ENCODE measurements at places on chromosomes 1 and 21. TPM values are rescaled to one million over a fixed set of nuclear protein-coding genes. Genes with fewer than 3 reads are reported as not detected.

The LRRC71 gene
- 0.35 TPM for total RNA-seq

DNA sequence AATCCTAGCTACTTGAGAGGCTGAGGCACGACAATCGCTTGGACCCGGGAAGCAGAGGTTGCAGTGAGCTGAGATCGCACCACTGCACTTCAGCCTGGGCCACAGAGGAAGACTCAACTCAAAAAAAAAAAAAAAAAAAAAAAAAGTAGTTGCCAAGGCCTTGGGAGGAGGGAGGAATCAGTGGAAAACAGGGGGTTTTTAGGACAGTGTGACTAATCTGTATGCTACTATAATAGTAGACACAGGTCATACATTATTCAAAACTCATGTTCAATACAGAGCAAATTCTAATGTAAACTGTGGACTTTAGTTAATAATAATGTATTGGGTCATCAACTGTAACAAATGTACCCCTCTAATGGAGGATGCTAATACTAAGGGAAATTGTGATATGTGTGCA, 51.7 kb upstream of the CTPS1 start:
- H3K4me1 ChIP-seq, result peaks cover 15% of the 10 kb centered on the region
- no peaks in the 10 kb centered on the region for H3K36me3 ChIP-seq
- H3K27me3 ChIP-seq, result no peaks in the 10 kb centered on the region
- no peak overlapping the region for H3K4me3 ChIP-seq

DNA sequence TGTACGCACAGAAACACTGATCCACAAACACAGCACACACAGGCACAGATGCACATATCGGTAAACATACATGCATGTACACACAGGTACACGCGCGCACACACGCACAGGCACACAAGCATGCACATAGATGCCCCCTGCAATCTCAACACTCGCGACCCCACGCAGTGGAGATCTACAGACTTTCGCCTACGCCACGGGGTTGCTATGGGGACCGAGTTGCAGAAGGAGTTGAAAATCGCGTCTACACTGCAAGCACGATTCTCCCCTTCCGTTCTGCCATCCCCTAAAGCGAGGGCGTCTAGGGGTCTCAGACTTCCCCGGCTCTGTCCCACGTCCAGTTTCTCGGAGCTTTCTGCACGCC, 826 bp downstream of the TRIM17 start:
- DNase-seq, result no peak
- peaks cover 9% of the 10 kb centered on the region for H3K4me1 ChIP-seq
- H3K27ac ChIP-seq, result no peak overlapping the region

The TMEM59 gene
- 409 TPM for total RNA-seq

- H3K4me3 ChIP-seq, result no peak overlapping the region
- DNase-seq, result no peak
- no peaks in the 10 kb centered on the region for H3K4me1 ChIP-seq
- no peaks in the 10 kb centered on the region for H3K27me3 ChIP-seq
- H3K27ac ChIP-seq, result no peak overlapping the region
These were observed 37.2 kb downstream of the WNT4 start for GRCh38 chr1:22105611-22106207.

DNA sequence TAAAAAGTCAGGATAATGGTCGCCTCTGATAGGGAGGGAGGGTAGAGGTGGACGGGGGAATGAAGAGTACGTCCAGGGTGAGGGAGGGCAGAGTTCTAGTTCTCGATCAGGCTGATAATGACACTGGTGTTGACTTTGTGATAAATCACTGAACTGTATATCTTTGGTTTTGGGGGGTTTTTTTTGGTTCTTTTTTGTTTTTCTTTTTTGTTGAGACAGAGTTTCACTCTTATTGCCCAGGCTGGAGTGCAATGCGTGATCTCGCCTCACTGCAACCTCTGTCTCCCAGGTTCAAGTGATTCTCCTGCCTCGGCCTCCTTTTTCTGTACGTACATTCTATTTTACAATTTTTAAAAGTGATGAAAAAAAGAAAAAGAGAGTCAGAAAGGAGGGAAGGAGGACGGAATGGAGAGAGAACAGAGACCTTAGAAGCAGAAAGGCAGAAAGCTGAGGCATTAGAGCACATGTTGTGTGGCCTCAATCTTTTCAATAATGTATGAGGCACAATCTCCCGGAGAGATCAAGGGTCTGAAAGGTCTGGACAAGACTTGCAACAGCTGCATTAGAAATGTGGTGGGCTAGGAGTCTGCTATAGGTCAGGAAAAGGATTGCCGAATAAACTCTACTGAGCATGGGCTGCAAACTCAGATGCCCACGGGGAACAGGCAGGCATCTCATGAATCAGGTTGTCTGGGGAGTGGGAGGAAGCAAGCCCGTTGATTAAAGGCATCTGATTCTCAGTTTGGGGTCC, 174.8 kb downstream of the TOMM20 start:
- peaks cover 43% of the 10 kb centered on the region for H3K4me1 ChIP-seq
- no peaks in the 10 kb centered on the region for H3K27me3 ChIP-seq
- no peak overlapping the region for H3K4me3 ChIP-seq

- H3K27me3 ChIP-seq, result no peaks in the 10 kb centered on the region
- no peak overlapping the region for H3K4me3 ChIP-seq
- peaks cover 10% of the 10 kb centered on the region for H3K36me3 ChIP-seq
- H3K27ac ChIP-seq, result no peak overlapping the region
These were observed 500.5 kb downstream of the BRINP3 start for GRCh38 chr1:189977184-189977583.

GRCh38 chr1:11132563-11133293, 33.1 kb upstream of the EXOSC10 start:
- peaks cover 40% of the 10 kb centered on the region for H3K36me3 ChIP-seq
- DNase-seq, result no peak
- H3K27me3 ChIP-seq, result no peaks in the 10 kb centered on the region

DNA sequence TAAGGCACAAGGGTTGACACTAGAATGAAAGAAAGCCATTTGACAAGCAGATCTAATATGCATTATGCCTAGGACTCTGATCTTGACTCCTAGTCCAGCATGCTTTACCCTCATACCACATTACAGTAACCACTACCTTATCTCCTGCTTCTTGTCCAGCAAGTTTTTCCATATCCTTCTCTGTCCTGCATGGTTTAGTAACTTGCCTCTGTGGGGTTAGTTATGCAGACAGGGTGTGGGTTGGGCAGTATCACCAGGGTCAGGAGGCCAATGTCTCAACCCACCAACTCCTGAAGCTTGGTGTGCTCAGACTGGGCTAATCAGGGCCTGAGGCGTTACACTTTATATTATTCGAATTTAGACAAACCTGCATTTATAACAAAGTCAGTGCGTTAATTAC, 18.8 kb downstream of the DHDDS start:
- H3K27me3 ChIP-seq, result no peaks in the 10 kb centered on the region
- H3K36me3 ChIP-seq, result peaks cover 31% of the 10 kb centered on the region
- no peak overlapping the region for H3K4me3 ChIP-seq
- no peak for DNase-seq

GRCh38 chr1:179323436-179323835, 29.8 kb downstream of the SOAT1 start:
- DNase-seq, result no peak
- H3K4me1 ChIP-seq, result no peaks in the 10 kb centered on the region
- H3K36me3 ChIP-seq, result peaks cover 38% of the 10 kb centered on the region
- no peaks in the 10 kb centered on the region for H3K27me3 ChIP-seq
- no peak overlapping the region for H3K27ac ChIP-seq

The S100A7A gene
- not detected for total RNA-seq

DNA sequence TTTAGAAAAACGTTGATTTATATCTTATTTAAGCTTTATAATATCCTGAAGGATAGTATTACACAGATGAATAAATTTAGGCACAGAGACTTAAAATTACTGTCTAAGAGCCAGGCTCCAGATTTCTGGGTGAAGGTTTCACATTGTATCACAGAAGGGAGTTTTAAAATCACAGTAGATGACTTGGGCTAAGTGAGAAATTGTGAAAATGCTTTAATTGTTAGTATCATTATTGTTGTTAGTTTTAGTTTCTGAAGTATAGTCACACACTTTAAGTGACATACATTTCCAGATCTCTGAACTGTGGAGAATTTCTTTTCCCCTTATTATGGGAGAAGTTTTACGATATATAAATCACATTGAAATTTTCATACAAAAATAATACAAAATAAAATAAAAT, 83.5 kb downstream of the NDUFS5 start:
- no peaks in the 10 kb centered on the region for H3K36me3 ChIP-seq
- H3K4me3 ChIP-seq, result no peak overlapping the region
- peaks cover 31% of the 10 kb centered on the region for H3K4me1 ChIP-seq
- peak overlapping the region; percentile 50 for H3K27ac ChIP-seq
- H3K27me3 ChIP-seq, result no peaks in the 10 kb centered on the region

The PRR9 gene
- total RNA-seq, result not detected

The NES gene
- 26.5 TPM for total RNA-seq

DNA sequence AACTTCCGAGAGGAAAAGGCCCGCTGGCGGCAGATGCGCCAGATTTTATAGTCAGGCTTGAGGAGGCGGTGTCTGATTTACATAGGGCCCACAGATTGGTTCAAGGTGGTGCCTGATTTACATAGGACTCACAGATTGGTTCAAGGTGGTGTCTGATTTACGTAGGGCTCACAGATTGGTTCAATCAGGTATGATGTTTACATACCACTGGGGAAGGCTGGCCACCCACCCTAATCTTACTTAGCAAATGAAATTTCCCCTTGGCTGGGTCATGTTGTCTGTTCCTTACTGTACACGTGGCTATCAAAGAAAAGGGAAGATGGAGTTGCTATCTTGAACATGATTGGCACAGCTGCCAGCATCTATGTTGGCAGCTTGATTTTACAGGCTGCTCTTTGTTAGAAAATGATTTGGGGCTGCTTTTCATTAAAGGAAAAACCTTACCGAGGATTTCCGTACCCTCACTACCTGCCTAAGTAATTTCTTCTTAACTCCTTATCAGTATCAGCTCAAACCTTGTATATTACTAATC, 96.3 kb downstream of the SETD4 start:
- no peak for DNase-seq
- no peak overlapping the region for H3K4me3 ChIP-seq
- no peaks in the 10 kb centered on the region for H3K4me1 ChIP-seq
- no peaks in the 10 kb centered on the region for H3K36me3 ChIP-seq
- H3K27ac ChIP-seq, result no peak overlapping the region
- peaks cover 49% of the 10 kb centered on the region for H3K27me3 ChIP-seq

DNA sequence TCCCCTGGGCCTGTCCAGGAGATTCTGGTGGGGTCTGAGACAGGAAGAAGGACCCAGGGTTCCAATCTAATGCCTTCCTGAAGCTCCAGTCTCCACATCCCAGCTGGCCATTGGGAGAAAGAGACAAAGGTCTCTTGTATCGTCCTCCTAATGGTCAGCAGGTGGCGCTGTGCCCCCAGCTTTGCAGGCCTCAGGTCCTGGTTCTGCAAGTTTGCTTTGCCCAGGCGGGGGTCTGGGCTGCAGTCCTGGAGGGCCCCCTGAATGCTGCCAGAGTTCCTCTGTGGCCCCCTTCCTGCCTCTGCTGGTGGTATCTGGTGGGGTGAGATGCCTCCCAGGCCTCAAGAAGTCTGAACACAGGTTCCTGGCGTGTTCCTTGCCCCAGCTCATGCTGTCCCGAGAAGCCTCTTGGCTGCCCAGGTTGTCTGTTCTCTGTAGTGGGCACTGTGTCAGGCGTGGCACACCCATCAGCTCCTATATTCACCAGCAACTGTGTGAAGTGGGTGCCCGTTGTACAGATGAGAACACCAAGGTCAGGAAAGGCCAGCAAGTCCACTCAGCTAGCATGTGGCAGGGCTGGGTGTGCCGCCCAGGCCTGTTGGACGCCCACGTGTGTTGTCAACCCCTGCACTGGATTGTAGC, 33.8 kb upstream of the CSF3R start:
- H3K27ac ChIP-seq, result no peak overlapping the region
- H3K4me3 ChIP-seq, result no peak overlapping the region
- no peaks in the 10 kb centered on the region for H3K4me1 ChIP-seq
- H3K27me3 ChIP-seq, result peaks cover 4% of the 10 kb centered on the region
- H3K36me3 ChIP-seq, result no peaks in the 10 kb centered on the region
- no peak for DNase-seq

The TNFSF4 gene
- total RNA-seq, result 0.57 TPM

The BGLAP gene
- 0.52 TPM for total RNA-seq

The GREM2 gene
- total RNA-seq, result not detected

The LCE6A gene
- total RNA-seq, result not detected

The OR2L13 gene
- total RNA-seq, result not detected

The CR1L gene
- not detected for total RNA-seq

GRCh38 chr1:204947747-204948146, 77.1 kb downstream of the NFASC start:
- DNase-seq, result no peak
- no peaks in the 10 kb centered on the region for H3K36me3 ChIP-seq
- H3K4me1 ChIP-seq, result no peaks in the 10 kb centered on the region
- no peak overlapping the region for H3K27ac ChIP-seq

- H3K27ac ChIP-seq, result no peak overlapping the region
- H3K36me3 ChIP-seq, result no peaks in the 10 kb centered on the region
- H3K4me1 ChIP-seq, result peaks cover 15% of the 10 kb centered on the region
- H3K4me3 ChIP-seq, result no peak overlapping the region
- H3K27me3 ChIP-seq, result peaks cover 3% of the 10 kb centered on the region
These were observed 90.7 kb upstream of the IFFO2 start for GRCh38 chr1:19046972-19047731.

The AKT3 gene
- 107 TPM for total RNA-seq

DNA sequence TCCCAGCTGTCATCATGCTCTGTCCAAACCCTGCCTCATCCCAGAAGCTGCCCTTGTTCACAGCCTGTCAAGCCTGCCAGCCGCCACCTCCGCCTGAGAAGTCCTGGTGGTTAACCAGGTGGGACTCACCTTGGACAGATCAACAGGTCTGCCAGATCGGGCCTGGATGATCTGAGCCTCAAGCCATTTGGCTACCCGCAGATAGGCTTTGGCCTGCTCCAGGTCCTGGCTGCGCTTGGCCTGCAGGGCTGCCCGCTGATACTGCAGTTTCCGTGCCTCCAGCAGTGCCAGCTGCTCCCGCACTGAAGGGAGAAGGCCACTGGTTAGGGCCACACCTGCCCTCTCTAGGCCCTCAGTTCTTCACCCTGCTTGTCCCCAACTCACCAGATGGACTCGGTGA, 8.6 kb downstream of the CC2D1B start:
- no peak for DNase-seq
- H3K27ac ChIP-seq, result peak overlapping the region; percentile 2
- no peak overlapping the region for H3K4me3 ChIP-seq
- H3K36me3 ChIP-seq, result peaks cover 72% of the 10 kb centered on the region
- no peaks in the 10 kb centered on the region for H3K4me1 ChIP-seq
- no peaks in the 10 kb centered on the region for H3K27me3 ChIP-seq

The ALG14 gene
- 6.0 TPM for total RNA-seq

DNA sequence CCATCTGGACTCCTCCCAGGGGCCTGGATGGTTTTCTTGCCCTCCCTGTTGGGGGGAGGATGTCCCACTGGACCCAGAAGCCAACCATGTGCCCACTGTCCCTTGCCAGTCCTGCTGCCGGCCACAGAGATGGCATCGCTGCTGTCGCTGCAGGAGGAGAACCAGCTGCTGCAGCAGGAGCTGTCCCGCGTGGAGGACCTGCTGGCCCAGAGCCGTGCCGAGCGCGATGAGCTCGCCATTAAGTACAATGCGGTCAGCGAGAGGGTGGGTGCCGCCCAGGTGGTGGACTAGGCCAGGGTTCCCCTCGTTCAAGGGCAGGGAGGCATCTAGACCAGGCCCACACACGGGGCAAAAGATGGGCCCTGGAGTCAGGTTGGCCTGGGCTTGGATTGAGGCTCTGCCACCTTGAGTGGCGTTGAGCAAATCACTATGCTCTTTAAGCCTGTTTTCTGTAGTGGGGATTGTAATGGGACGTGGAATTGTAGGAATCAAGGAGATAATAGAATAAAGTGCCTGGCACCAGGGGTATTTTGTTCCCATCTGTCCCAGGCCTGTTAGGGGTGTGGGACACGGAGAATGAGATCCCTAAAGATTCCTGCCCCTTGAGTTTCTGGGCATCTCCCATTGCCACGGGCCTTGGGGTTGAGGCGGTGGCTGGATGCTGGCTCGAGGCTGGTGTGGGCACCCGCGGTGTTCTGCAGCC, 2.6 kb downstream of the CROCC start:
- no peak for DNase-seq
- no peak overlapping the region for H3K4me3 ChIP-seq
- peaks cover 17% of the 10 kb centered on the region for H3K4me1 ChIP-seq

Data from osteocyte (in vitro differentiated cells).